ENCODE measurements at places on chromosomes 16 and 17.

- DNase-seq: no peak
These were observed 2.0 kb downstream of the P4HB start for GRCh38 chr17:81858170-81858966.

DNA sequence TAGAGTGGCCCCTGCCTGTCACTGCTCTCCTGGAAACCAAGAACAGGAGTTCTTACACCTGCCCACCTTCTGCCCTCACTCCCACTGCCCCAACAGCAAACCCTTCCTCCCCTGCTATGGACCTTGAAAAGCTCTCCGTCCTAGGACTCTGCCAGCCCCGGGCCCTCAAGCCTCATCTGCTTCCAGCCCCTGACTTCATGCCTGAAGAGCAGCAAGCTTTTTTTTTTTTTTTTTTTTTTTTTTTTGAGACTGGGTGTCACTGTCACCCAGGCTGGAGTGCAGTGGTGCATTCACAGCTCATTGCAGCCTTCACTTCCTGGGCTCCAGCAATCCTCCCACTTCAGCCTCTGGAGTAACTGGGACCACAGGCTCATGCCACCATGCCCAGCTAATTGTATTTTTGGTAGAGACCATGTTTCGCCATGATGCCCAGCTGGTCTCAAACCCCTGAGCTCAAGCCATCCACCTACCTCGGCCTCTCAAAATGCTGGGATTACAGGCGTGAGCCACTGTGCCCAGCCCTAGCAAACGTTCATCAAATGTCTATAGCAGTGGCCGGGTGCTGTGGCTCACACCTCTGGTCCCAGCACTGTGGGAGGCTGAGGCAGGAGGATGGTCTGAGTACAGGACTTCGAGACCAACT is 16.9 kb downstream of the CARHSP1 start:
- no peak for DNase-seq

GRCh38 chr16:52652033-52652432 is 105.1 kb upstream of the TOX3 start:
- no peak for DNase-seq

DNA sequence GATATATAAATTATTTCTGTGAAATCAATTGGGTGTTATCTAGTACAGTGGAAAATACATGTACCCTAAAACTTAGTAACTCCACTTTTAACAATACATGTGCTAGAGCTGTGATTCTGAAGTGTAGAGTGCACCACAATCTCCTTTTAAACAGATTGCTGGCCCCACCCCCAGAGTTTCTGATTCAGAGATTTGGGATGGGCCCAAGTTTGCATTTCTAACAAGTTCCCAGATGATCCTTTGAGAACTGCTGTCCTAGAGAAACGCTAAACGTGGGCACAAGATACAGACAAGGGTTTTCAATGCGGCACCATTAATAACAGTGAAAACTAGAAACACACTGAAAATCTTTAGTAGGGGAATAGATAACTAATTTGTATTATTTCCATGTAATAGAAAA is 49.2 kb downstream of the NXPH3 start:
- no peak for DNase-seq

DNA sequence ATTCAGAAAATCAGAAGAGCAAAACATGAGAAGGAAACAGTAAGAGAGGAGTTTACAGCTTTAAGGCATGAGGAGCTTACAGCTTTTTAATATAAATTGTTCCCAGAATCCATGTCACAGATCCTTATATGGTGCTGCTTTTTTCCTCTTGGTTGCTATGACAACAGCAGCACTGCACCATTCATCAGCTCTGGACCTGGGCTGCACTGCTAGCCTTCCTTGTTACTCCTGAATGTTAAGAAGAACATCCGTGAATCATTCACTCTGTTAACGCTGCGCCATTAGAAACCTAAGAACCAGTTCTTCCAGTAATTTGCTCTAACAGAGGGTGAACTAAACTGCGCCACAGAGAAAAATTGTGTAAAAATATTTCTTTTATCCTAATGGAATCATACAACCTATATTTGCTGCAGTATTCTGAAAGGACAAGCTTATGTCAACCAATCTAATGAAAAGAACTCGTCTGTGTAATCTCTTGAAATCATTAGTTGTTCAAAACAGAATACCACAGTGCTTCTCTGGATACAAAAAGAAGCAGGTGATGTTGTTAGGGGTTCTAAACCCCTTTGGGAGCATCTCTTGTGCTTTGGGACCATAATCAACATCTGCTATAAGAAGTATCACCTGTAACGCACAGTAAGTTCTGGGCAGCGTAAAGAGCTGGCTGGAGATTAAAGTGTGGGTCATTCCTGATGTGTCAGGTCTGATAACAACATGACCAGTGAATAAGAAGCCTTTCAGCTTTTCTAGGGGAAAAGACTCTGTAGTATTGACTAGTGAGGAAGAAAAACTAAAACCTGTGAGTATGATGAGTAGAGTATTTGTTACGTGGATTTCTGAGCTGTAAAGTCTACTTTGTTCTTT is 151.2 kb downstream of the TANC2 start:
- no peak for DNase-seq

GRCh38 chr17:34275881-34276280 is 5.9 kb downstream of the CCL7 start:
- peak; percentile 14 for DNase-seq

DNA sequence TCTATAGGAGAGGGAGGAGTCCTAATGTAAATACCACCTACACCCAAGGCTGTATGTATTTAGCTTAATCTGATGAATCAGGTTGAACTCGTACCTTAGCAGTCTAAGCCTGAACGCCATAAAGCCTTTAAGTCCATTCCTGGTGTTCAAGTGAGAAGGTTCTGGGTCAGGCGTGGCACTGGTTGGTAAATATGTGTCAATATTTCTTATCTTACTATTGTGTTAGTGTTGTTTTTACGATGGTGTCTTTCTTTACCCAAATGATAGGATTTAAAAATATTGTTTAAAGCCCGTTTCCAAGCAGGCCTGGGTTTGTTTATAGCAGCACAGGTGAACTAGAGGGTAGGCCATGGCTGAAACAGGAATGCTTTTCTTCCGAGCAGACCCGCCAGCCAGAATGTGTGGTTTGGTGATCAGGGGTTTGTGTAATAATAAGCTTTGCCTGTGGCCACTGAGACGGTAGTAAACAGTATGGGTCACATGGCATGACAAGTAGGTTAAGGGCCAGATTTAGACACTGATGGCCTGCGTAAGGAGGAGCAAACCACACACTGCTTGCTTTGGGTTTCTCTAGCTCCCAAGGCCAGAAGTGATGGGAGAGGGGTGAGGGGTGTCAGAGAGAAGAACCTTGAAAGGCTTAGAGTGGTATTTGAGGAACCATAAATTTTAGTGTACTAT is 3.3 kb downstream of the TMEM94 start:
- DNase-seq: no peak

DNA sequence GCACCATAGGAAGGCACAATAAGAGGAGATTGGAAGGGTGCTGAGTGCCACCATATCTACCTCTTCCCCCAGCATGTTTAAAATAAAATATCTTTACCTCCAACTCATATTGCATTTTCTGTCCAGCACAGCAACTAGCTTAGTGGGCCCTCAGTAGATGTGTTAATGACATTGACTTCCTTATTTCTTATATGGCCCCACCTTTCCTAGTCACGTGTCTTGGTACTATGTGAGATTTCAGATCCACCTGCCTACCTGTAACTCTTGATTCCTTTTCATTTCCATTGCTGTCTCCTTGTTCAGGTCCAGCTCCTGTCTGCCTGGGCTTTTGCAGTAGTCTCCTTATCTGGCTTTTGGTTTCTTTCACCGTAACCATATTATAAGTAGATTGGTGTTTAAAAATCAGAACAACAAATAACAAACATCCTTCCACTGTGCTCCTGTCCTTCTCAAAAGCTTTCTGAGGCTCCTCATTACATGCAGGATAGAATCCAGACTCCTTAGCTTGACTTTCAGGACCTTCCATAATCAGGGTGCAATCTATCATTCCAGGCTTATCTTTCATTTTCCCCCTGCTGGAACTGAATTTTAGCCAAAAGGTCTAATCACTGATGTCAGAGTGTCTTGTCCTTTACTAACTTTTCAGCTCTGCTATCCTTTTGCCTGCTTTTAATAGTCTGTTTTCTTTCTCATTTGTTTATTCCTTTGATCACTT is 71.3 kb downstream of the FTO start:
- no peak for DNase-seq

- no peak for DNase-seq
These were observed 14.9 kb downstream of the GDE1 start for GRCh38 chr16:19506965-19507364.

DNA sequence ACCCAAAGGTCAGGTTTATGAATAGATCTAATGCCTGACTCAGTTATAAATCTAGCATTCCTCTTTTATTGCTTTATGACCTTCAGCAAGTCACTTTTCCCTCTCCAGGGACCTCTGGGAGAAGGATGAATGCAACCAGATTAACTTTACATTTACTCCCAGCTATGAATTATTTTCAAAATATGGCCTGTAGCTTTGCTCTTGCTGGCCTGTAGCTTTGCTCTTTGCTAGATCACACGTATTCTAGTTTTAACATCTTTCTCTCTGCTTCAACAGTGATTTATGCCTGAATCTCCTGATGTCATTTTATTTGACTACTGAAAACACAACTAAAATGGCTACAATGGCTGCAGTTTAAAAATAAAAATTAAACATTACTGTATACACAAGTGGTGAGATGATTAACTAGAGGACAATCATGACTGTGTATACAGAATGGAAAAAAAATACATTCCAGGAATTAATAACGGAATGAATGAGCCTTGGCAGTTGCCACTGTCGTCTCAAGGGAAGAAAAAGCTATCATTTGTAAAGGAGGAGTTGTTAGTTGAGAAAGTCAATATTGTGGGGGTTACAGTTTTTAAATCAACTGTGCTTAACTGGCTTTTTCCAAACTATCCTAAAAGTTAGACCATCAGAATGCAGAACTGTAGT is 434.5 kb upstream of the GOT2 start:
- no peak for DNase-seq

DNA sequence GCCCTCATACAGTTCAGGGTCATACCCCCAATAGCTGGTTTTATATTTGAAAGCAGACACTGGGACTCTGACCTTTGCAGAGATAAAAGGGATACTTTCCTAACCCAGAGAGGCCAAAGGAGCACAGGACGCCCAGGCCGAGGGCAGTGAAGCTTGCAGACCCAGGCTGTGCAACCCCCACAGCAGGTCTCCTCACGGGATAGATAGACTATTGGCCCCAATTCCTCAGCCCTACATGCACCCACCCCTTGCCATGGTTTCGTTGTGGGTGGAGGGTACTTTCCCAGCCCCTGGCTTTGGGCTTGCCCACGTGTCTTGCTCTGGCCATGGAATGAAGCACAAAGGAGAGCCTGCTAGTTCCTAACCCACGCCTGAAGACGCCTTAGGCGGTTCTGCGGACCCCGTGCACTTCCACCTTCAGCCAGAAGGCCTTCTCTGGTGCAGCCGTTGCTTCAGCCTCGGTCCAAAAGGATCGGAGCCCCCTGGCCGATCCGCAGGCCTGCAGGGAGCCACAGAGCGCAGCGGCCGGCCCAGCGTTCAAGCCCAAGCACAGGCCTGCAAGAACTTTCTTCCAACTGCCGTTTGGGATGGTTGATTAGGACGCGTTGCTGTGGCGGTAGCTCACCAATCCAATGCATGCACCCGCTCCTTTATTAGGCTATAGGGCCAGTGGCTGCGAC is 9.8 kb upstream of the BRCA1 start:
- no peak for DNase-seq
